ENCODE measurements at places on chromosomes 5 and 9. TPM values are rescaled to one million over a fixed set of nuclear protein-coding genes. Genes with fewer than 3 reads are reported as not detected.

DNA sequence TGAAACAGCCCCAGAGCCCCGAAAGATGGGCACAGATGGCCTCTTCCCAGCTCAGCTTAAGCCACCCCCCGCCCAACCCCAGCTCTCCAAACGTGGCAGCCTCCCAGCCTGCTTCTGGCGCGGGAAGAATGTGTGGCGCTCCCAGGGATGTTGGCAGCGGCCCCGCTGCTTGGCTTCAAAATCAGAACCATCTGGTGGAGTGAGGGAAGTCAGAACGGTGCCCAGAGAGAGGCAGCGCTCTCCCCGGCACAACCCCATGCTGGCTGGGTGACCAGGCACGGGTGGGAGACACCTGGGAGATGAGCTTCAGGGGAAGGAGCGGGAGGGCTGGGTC, 72.7 kb upstream of the ORM1 start:
- peak; percentile 90 for DNase-seq

GRCh38 chr9:124386201-124386600, 29.0 kb downstream of the PSMB7 start:
- DNase-seq, result no peak

DNA sequence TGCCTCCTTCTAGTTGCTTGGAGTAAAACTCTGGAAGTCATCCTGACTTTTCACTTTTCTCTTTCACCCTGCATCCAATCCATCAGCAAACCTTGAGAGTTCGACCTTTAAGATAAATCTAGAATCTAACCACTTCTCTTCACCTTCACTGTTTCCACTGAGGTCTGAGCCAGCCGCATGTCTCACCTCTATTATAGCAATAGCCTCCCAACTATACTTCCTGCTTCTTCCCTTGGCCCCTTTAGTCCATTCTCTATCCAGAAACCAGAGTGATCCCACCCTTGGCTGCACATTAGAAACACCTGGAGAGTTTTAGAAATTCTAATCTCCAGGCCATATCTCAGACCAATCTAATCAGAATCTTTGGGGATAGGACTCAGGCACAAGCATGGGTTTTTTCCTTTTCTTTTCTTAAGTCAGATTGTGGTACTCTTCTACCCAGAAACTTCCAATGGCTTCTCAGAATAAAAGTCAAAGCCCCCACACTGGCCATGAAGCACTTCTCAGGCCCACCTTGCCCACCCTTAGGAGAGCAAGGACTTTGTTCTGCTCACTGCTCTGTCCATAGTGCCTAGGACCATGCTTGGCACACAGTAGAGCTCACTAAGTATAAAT, 33.1 kb downstream of the MFAP3 start:
- DNase-seq, result no peak

DNA sequence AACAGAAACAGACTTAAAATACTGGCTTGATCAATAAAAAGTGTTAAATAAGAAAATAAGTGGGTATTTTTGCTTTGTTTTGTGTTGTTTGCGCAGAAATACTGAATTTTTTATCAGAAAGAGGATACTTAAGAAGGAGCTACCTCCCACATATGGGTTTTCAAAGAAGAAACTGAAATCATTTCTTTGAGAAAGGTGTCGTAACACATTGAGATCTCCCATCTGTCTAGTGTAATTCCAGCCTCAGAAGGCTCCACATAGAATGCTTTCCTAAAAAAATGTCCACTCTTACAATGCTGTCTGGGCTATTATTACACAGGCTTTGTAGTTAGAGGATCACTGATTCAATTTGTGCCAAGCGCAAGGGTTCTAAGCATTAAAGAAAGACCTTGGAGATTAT, 226.2 kb downstream of the EPB41L4A start:
- DNase-seq, result no peak

GRCh38 chr5:135227064-135228022, 171.7 kb downstream of the MACROH2A1 start:
- DNase-seq, result no peak

- DNase-seq, result no peak
Observed at GRCh38 chr5:763397-763796, 21.1 kb downstream of the ZDHHC11B start.

GRCh38 chr9:123191260-123191659, 77.1 kb downstream of the STRBP start:
- no peak for DNase-seq

- DNase-seq, result no peak
Observed at GRCh38 chr9:5531101-5531882, 21.0 kb downstream of the PDCD1LG2 start.

GRCh38 chr9:22232971-22233370, 213.7 kb upstream of the DMRTA1 start:
- DNase-seq, result no peak

DNA sequence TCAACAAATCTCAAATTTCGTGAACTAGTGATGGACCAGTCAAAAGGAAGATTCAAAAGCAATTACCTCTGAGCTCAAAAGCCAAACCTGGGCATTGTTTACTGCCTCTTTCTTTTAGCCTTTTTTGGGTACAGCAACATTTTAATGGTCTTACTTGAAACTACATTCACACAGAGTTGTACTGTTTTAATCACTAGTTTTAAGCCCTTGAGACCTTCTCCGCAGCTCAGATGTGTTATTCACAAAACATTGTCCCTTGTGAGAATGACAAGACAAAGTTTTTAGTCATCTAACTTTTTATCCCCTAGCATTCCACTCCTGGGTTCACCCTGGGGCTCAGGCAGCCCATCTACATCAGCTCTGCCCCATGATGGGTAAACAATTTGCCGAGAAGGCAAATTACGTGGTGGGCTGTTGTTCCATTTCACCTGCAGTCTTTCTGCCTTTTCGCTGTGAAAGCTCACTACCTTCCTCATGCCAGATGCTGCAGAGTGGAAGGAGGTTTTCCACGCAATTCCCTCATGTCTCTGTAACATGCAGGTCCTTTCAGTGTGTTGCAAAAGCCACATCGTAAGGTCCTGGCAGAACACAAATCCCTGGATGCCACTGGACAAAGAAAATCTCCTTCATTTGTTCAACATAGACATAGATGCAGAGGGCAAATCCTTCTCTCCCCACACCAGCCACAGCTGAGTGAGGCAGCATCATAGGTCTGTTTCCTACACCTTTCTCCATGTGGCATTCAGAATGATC, 175.7 kb downstream of the EBF1 start:
- no peak for DNase-seq

- DNase-seq, result no peak
Observed at GRCh38 chr5:71651579-71651978, 64.4 kb downstream of the MCCC2 start.

DNA sequence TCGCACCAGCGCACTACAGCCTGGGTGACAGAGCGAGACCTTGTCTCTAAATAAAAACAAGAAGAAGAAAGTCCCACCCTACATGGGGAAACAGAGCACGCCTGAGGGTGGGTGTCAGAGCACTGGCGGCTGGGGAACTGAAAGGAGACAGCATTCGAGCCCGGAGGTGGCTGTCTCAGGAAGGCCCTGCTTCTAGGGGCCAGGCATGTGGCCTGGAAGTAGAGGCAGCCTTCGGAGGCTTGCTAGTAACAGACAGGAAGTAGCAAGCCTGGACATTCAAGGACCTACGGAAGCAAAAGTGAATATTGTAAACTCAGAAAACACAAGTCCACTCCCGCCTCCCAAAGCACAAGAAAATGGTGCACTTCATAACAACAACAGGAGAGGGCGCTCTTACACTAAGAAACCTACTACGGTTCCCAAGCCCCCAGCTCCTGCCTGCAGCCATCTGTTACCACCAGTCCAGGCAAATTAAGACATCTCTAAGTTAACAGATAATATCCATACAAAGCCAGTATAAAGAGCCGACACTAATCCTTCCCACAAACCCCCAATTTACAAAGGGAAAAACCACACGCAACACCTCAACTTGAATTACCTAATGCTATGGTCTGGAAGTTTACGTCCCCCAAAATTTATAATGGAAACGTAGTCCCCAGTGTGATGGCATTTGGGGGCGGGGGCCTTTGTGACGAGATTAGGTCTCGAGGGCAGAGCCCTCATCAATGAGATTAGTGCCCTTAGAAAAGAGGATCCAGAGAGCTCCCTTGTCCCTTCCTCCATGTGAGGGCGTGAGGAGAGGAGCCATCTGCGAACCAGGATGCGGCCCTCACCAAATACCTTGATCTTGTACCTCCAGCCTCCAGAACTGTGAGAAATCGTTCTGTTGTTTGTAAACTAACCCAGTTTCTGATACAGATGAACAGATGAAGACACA, 7.7 kb downstream of the RASGEF1C start:
- no peak for DNase-seq

DNA sequence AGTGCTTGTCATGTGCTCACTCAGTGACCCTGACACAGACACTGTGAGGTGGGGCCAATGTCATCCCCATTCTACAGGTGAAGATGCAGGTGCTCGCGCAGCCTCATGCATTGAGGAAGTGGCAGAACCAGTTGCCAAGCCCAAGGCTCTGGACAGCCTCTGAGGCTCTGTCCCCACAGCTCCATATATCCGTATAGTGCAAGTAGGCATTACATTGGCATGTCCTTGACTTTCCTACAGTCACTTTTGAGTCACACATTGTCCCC, 58.8 kb upstream of the ANGPTL2 start:
- DNase-seq, result peak; percentile 21

DNA sequence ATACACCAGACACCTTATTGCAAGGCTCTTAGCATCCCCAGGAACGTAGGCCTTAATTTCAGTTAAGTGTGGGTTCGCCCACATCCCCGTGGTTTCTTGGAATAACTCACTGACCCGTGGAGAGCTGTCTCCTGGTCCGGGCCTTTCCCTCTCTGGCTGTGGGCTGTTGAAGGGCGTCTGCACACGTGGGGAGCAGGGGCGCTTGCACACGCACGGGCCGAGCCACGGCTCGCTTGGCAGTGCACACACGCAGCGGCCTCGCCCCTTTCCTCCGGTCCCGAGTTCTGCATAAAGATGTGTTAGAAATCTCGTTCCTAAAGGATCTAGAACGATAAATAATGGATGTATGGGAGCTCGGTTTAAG, 141.9 kb downstream of the PBX3 start:
- DNase-seq, result no peak

DNA sequence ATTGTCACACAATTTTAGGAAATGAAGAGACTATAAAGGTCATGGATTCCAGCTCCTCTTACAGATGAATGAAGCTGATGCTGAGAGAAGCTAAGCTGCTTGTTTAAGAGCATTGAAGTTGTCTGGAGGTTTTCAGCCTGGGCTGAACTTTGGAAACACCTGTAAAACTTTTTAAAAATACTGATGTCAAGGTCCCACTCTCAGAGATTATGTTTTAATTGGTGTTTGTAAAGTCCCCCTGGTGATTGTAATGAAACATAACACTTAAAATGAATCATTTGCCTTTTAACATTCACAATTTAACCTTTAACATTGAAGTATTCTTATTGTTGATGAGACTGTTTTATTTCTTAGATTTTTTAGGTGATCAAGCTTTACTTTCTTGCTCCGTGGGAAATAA, 16.4 kb downstream of the RAD23B start:
- no peak for DNase-seq

GRCh38 chr5:65204966-65205365, 276.8 kb downstream of the ADAMTS6 start:
- DNase-seq, result no peak

- peak; percentile 19 for DNase-seq
Observed at GRCh38 chr9:69137311-69137710, 36.8 kb upstream of the TJP2 start.

DNA sequence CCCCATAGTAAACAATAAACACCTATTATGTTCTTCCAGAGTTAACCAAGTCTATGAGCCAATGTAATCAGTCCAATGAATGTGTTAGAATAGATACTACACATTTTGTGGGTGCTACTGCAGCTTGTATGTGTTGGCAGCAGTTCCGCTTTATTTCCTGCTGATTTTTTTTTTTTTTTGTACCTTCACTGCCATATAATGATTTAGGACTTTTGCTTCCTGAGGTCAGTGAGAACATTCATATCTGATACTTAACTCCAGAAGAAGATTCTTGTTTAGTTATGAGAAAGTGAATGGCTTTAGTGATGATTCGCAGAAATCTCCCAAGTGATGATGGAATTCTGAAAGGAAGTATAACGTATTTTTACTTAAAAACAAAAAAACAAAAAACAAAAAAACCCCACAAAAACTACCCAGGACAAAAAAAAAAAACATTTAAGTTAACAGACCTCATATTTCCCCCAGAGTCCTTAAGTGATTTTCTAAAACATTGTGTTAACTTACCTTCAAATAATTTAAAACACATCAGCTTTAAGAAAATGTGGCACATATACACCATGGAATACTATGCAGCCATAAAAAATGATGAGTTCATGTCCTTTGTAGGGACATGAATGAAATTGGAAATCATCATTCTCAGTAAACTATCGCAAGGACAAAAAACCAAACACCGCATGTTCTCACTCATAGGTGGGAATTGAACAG, 24.7 kb upstream of the LMNB1 start:
- DNase-seq, result no peak

DNA sequence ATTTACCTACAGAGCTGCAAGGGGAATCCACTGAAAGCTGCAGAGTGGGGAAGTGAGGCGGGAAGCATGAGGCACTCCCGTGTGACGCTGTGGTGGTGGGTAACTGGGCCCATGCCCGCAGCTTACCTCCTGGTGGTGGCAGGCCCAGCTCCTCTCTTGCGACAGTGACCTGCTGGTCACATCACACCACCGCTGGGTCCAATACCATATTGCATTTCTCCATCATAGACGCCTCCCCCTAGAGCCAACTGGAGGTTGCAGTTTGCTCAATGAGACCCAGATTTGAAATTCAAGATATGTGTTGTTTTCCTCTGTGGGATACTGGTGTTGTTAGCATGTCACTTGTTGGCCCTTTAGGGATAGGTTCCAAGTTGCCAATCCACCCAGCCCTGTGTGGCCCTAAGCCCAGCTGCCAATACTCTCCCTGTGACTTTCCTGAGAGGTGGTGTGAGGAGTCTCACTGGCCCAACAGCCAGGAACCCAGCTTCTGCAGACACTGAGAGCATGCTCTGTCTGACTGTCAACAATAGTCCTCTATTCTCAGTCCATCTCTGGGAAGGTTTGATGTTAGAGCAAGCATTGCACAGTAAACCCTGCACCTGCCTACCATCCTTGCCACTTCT, 428.3 kb downstream of the GADD45G start:
- peak; percentile 55 for DNase-seq

TAF11L10 gene
- not detected for total RNA-seq

INSL6 gene
- total RNA-seq, result not detected

OR1L4 gene
- total RNA-seq, result not detected

SPATA31E1 gene
- total RNA-seq, result not detected

SHROOM1 gene
- 41.3 TPM for total RNA-seq

BTNL3 gene
- total RNA-seq, result not detected

PRDM9 gene
- 0.08 TPM for total RNA-seq

PCDHGC5 gene
- total RNA-seq, result 0.40 TPM

PDE6A gene
- not detected for total RNA-seq

SLC45A2 gene
- total RNA-seq, result 0.48 TPM

SLC34A3 gene
- not detected for total RNA-seq

TEX10 gene
- total RNA-seq, result 2.3 TPM

All from left lobe of liver (tissue), 2 donors.